CD4-positive, CD25-positive, alpha-beta regulatory T cell (primary cell): ENCODE measurements at places on chromosomes 2 and 18. TPM values are rescaled to one million over a fixed set of nuclear protein-coding genes. Genes with fewer than 3 reads are reported as not detected.

Gene CROCC2
- polyA plus RNA-seq: not detected

Gene NT5DC4
- polyA plus RNA-seq: not detected

Gene HSBP1L1
- 17.4 TPM for polyA plus RNA-seq

Gene KLF11
- 5.9 TPM for polyA plus RNA-seq

Gene HAAO
- polyA plus RNA-seq: not detected

Gene FABP1
- polyA plus RNA-seq: not detected

Gene PAIP2B
- polyA plus RNA-seq: 2.3 TPM

Gene PPP1R7
- polyA plus RNA-seq: 150 TPM

Gene UGT1A4
- polyA plus RNA-seq: not detected

Gene C2orf66
- polyA plus RNA-seq: not detected

Gene FIGN
- not detected for polyA plus RNA-seq

Gene TYW5
- polyA plus RNA-seq: 4.1 TPM

Gene KDSR
- polyA plus RNA-seq: 107 TPM

Gene COL3A1
- not detected for polyA plus RNA-seq

Gene ZNF385B
- polyA plus RNA-seq: not detected

Gene MAP3K19
- polyA plus RNA-seq: not detected

Gene MC5R
- polyA plus RNA-seq: not detected

Gene CCDC148
- not detected for polyA plus RNA-seq

Gene CCDC150
- polyA plus RNA-seq: not detected

Gene ASB18
- not detected for polyA plus RNA-seq

Gene LBX2
- 0.40 TPM for polyA plus RNA-seq

Gene CRYGD
- not detected for polyA plus RNA-seq

Gene IL1B
- not detected for polyA plus RNA-seq

Gene SCN2A
- not detected for polyA plus RNA-seq

Gene CAVIN2
- not detected for polyA plus RNA-seq

Gene PMAIP1
- polyA plus RNA-seq: 23.3 TPM

Gene SPIRE1
- polyA plus RNA-seq: 0.49 TPM

Gene ACADL
- polyA plus RNA-seq: not detected

Gene MAB21L4
- polyA plus RNA-seq: not detected

Gene IL1RL1
- not detected for polyA plus RNA-seq

Gene LYG2
- polyA plus RNA-seq: not detected

Gene EIPR1
- polyA plus RNA-seq: 44.8 TPM

Gene TMEM185B
- polyA plus RNA-seq: 16.9 TPM

Gene KCNE4
- not detected for polyA plus RNA-seq

Gene MDH1B
- polyA plus RNA-seq: not detected

Gene MALL
- 0.34 TPM for polyA plus RNA-seq

Gene PLCD4
- polyA plus RNA-seq: 0.16 TPM

Gene SFXN5
- polyA plus RNA-seq: 2.0 TPM

Gene THSD7B
- polyA plus RNA-seq: not detected

Gene NOSTRIN
- not detected for polyA plus RNA-seq

Gene PLGLB2
- 0.22 TPM for polyA plus RNA-seq

Gene QPCT
- polyA plus RNA-seq: 0.30 TPM

Gene TEKT4
- not detected for polyA plus RNA-seq

Gene CERKL
- 4.2 TPM for polyA plus RNA-seq

Gene DAPL1
- not detected for polyA plus RNA-seq

Gene ST6GAL2
- not detected for polyA plus RNA-seq

Gene GKN1
- polyA plus RNA-seq: not detected

Gene SLC14A1
- 16.3 TPM for polyA plus RNA-seq

Gene GRHL1
- polyA plus RNA-seq: not detected

Gene RAB27B
- not detected for polyA plus RNA-seq

Gene PTMA
- 2,079 TPM for polyA plus RNA-seq

Gene DCDC2C
- not detected for polyA plus RNA-seq

Gene AGXT
- polyA plus RNA-seq: not detected

Gene RAB1A
- polyA plus RNA-seq: 50.4 TPM

Gene SERPINB10
- not detected for polyA plus RNA-seq

Gene LOXL3
- not detected for polyA plus RNA-seq
